Left ventricle myocardium inferior (tissue), 1 donor: ENCODE measurements at places on chromosomes 2 and 18.

DNA sequence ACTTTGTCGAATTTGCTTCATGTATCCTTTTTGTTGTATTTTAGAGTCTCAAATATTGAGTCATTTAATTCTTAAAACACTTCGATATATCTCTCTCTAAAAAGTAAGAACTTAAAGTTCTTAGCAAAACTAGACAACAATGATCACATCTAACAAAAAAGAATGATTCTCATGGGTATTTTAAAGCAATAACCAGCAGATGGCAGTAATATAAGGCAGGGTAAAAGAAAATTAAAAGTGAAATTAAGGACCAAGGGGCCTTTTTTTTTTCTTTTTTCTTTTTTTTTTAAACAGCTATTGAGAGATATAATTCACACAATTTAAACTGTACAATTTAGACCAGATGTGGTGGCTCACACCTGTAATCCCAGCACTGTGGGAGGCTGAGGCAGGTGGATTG lies 9.9 kb upstream of the AOX1 start:
- no peak for DNase-seq

- no peak for DNase-seq
These were observed 208.1 kb downstream of the NEDD4L start for GRCh38 chr18:58252166-58252565.

GRCh38 chr2:162773352-162773751 lies 65.2 kb downstream of the KCNH7 start:
- no peak for DNase-seq

GRCh38 chr2:47088371-47089082 lies 66.6 kb downstream of the STPG4 start:
- DNase-seq, result peak; percentile 16

DNA sequence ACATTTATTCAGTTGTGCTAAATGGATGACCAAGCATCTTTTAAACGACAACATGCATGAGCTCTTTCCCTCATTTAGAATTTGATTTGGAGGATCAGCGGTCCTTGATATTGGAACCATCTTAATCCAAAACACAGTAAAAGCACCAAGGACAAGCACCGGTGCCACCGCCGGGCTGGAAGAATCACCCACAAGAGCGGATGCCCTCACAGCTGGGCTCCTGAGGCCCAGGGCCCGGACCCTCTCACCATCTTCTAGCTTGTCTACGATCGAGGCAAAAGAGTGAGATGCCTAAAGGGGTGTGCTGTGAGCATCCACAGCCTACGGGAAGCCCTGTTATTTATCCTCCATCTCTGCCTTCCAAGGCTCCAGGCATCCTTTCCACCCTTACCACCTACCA lies 129.5 kb downstream of the ZNF516 start:
- DNase-seq, result no peak

DNA sequence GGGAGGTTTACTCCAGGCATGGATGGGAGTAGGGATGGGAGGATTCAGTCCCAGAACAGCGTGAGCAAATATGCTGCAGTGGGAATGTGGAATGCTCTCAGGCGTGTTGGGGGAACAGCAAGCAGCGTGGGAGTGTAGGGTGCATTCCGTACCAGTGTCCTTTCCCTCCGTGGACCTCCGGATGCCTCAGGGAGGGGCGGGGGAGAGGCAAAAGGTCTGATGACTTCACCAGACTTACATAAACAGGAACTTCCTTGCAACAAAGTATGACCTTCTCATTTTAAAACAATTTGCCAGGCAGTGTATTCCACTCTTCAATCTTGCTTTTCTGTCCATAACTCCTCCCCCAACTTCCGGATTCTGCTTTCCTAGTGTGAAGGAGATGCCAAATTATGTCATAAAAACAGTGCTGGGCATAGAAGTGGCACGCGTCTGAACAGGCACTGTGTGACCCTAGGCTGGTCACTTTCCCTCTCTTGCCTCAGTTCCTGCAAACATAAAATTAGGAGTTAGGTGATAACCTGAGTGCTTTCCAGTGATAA lies 36.9 kb downstream of the RPL37A start:
- peak; percentile 74 for DNase-seq
